ENCODE measurements at places on chromosomes 6 and 20. TPM values are rescaled to one million over a fixed set of nuclear protein-coding genes. Genes with fewer than 3 reads are reported as not detected.
A peak's percentile ranks its signal among the peaks of the same experiment; 100 is the strongest.

DNA sequence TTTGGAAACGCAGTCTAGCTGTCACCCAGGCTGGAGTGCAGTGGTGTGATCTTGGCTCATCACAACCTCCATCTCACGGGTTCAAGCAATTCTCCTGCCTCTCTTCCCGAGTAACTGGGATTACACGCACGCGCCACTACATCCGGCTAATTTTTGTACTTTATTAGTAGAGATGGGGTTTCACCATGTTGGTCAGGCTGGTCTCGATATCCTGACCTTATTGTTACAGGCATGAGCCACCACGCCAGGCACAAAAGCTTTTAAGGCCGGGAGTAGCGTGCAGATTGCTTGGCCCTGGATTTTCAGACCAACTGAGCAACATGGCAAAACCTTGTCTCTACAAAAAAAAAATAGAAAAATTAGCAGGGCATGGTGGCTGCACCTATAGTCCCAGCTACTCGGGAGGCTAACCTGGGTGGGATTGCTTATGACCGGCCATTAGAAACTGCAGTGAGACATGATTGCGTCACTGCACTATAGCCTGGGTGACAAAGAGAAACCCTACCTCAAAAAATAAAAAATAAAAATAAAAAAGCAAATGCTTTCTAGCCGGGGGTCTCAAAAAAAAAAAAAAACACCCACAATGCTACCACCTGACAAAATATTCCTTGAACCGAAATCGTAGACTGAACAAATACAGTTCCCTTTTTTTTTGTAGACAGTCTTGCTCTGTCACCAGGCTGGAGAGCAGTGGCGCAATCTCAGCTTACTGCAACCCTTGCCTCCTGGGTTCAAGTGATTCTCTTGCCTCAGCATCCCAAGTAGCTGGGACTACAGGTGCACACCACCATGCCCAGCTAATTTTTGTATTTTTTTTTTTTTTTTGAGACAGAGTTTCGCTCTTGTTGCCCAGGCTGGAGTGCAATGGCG is 15.0 kb downstream of the RBM39 start:
- DNase-seq, result no peak

DNA sequence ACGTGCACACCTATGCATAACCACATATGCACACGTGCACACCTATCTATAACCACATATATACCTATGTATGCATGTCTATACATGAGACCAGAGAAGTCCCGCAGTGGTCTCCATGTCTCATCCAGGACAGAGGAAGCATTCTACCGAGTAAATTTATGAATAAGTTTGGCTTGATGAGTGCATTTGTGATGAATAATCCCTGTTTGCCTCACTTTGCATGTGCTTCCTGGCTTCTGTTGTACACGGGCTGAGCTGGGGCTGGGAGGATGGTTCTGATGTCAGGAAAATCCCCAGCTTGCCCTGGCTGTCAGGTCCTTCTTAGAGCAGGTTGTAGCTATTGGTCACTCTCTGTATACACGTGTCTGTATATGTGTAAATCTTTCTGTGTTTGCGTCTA is 157.6 kb upstream of the RPS6KA2 start:
- DNase-seq, result no peak

DNA sequence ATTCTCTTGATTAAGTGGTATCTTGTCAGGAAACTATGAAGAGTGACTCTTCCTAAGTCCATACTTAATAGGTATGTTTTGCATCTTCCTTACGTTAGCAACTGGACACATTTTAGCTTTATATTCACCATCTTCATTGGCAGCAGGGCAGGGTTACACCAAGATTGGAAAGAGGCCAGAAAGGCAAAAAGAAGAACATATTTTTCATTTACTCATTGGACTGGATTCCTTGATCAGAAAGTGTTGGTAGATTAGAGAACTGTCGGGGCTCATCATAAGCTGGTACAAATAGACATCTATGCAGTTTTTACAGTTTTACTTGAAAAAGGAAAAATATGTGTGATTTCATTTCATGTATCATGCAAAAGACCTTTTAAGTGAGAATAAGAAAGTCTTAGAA is 464.9 kb downstream of the LMBRD1 start:
- no peak for DNase-seq

Gene CLVS2
- 2.5 TPM for total RNA-seq

Gene MYL9
- total RNA-seq, result 86.6 TPM

Gene HACE1
- 4.5 TPM for total RNA-seq

DNA sequence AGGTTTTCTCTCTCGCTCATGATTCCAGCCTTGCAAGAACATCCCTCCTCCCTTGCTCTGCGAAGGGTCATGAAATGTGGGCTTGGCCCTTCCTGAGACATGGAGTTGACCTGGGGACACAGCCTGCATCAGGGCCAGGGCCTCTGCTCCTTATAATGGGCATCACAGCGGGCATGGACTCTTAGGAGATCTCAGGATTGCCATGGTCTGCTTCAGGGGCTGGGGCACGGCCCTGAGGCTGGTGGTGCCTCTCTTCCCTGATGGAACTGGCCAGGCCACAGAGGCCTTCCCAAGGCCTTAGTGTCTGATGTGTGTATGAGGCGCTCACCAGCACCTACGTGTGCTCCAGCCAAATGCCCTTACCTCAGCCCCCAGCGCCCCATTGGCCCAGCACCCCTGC is 23.9 kb downstream of the ENTPD6 start:
- DNase-seq, result no peak

Gene GDAP1L1
- total RNA-seq, result not detected

Gene GLP1R
- total RNA-seq, result not detected

Gene FKBP5
- total RNA-seq, result 542 TPM

DNA sequence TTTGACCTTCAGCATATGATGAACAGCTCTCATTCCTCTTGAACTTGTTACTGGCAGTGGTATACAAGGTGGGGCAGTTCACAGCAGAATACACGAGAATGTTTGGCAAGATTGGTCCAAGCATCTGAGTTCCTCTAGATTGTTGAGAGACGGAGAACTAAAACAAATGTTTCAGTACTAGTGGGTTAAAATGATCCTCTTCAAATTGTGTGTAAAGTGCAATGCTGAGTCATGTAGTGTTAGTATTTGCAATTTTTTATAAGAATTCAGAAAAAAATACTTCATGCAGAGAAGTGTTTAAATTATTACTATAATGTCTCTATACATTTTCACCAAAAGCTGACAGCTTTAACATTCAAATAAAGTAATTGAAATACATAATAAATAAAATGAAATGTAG is 879.8 kb downstream of the TFAP2A start:
- DNase-seq, result no peak

Gene SLC16A10
- 106 TPM for total RNA-seq

GRCh38 chr6:32952817-32953739 is at the start of gene HLA-DMA:
HLA-DMA (minus strand) TSS chr6:32953097; CDS start chr6:32953036, 61 bp downstream.
- peak; percentile 89 for DNase-seq

DNA sequence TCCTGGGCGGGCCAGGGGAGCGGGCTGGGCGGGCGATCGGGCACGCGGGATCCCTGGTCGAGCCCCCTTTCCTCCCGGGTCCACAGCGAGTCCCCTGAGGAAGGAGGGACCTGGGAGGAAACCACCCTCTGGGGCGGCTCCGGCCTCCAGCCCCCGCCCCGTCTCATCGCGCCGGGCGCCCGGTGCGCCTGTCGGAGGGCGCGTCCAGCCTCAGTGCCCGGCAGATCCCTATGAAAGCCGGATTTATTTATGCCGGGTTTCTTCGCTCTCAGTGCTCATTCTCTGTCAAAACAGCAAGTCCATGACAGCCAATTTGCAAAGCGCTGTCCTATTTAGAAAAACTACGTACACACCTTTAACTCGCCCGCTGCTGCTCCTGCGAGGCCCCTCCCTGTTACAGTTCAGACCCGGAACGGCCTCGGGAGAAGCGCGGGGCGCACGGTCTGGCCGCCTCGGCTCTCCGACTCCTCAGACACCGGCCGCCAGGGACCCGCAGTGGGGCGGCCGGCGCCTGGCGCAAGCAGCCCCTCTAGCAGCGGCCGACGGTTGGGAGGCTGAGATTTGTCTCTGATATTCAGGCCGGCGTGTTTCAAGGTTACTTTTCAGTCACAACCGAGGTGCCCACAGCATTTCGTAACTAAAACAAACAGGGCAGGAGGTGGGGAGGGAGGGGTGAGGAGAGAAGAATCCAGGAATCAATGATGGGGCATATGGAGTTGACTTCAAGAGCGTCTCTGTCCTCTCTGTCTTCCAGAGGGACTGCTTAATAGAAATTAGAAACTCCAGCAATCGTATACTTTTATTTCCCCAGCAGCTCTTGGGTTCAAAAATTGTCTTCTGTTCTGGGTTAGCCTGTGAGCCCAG is 782 bp upstream of the FOXA2 start:
- no peak for DNase-seq

DNA sequence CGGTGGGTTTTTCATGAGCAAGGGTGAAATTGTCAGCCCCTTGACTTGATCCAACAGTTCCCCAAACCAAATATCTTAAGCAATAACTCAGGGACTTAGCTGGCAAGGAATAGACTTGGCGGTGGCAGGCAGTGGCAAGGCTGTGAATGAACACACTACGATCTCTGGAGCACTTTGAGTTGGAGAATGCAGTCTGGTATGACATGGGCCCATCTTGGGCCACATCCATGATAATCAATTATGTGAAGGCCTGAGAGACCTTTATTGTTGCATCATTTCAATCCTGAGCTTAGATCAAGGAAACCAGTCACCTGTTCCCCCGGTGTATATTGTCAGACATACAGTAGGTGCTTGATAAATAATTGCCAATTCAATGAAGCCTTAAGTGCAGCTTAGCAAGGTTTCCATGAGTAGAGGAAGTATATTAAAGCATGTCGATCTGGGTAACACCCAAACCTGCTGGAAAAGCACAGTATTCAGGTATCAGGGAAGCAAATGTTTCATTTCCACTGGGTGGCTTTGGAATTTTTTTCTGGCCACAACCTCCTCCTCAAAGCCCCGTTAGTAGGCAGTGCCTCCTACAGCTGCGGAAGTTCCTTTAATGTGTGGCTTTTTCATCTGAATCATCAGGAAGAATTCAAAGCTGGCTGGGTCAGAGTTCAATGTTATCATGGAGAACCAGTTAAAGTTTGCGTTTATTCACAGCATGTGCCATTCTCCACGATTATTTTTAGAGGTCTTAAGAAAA is 10.2 kb downstream of the CASS4 start:
- DNase-seq, result no peak

Gene SIRPB1
- total RNA-seq, result 3.6 TPM

Gene COQ3
- total RNA-seq, result 19.0 TPM
